AG04449 (cell line): ENCODE measurements at places on chromosomes 7 and 10.

DNA sequence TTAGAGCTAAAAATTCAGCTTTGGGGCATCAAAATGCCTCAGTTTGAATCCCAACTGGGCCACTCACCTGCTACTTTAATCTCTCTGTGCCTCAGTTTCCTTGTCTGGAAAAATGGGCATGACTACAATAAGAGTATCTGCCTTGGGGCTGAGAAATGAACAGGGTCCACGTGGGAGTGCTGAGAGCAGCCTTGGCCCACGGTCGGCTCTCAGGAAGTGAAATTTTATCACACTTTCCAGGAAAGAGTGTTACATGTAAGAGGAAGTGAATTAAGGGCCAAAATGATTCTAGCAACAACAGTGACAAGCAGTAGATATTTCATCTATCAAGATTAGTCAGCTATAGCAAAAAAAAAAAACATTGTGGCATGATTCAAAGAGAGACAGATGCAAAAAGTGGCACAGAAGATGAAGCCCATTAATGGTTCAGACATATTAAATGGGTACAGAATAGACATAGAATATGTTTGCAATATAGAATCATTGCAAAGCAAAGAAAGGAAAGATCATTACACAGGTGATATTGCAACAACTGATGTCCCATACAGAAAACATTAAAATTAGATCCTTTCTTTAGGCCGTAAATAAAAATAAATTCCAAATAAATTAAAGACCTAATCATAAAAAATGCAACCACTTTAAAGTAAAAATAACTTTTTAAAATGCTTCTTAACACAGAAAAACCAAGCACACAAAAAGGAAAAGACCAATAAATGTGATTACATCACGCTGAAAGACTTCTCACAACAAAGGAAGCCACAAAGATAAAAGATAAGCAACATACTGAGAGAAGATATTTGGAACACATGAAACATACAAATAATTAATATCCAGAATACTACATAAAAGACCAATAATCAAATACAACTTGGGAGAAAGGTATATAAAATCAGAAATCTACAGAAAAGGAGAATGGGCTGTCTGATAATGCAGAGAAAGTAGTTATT is 4.3 kb downstream of the TMEM273 start:
- no peak for DNase-seq

DNA sequence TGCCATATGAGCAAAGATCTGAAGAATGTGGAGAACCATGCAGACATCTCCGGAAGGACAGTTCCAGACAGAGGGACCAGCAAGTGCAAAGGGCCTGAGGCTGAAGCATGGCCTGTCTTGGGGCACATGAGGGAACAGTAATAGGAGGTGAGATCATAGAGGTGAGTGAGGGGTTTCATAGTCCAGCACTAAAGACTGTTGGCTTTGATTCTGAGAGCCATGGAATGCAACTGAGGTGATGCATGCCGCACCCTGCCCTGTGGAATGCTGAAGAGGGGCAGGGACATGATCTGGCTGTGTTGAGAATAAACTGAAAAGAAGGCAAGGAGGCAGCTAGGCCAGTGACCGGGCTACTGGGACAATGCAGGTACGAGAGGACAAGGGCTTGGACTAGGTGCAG is 253.1 kb upstream of the KLF14 start:
- no peak for DNase-seq

DNA sequence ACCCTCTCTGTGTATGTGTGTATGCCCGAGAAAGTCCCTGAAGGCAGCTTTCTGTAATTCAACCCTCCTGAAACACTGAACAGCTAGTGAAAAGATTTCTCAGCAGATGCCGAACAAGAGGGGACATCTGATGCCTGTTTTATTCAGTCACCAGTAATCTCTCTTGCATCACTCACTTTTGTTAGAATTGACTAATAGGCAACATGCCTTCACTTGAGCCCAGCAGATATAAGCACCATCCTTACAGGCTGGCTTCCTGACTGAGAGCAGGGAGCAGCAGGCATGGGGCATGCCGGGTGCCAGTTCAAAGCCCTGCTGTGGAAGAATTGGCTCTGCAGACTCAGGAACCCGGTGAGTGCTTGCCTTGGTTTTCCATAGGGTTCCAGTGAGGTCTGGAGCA is at the start of gene ABCA13:
Gene ABCA13 (plus strand): TSS at position 257 of the 400 bp plus-strand sequence. CDS start 26 bp downstream, at position 283.
- no peak for DNase-seq

GRCh38 chr10:128306966-128307365 is 180.7 kb upstream of the MKI67 start:
- DNase-seq = no peak

GRCh38 chr7:21550076-21550475 is 7.2 kb downstream of the DNAH11 start:
- no peak for DNase-seq

- no peak for DNase-seq
These were observed 24.5 kb upstream of the MSRB2 start for GRCh38 chr10:23070913-23071218.

DNA sequence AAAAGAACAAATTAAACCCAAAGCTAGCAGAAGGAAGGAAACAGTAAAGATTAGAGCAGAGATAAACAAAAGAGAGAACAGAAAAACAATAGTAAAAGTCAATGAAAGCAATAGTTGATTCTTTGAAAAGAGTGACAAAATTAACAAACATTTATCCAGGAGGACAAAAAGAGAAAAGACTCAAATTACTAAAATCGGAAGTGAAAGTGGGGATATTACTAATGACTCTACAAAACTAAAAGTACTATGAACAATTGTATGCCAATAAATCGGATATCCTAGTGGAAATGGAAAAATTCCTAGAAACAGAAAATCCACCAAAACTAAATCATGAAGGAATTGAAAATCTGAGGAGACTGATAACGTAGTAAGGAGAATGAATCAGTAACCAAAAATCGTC is 96.3 kb downstream of the SNX13 start:
- DNase-seq = no peak

DNA sequence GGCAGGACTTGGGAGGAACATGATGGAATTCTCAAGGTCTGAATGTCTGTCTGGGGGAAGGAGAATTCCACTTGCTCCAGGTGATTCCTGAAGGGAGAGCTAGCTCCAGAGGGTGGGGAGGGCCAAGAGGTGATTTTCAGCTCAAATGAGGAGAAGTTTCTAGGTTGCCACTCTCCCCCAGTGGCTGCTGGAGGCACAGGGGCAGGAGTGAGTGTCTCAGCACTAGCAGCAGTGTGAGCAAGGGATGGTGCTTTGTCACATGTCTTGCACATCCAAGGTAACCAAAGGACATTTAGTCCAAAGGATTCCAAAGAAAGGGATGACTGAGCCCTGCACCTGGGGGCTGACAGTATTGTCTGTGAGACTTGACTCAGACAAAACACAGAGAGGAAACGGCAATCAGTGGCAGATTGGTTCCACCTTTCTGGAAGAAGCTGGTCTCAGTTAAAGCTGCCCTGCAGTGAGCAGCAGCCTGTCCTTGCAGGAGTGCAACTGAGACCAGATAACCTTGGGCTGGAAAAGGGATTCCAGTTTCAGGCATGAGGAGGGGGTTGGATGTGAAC is 51.2 kb upstream of the PCBD1 start:
- DNase-seq = no peak

DNA sequence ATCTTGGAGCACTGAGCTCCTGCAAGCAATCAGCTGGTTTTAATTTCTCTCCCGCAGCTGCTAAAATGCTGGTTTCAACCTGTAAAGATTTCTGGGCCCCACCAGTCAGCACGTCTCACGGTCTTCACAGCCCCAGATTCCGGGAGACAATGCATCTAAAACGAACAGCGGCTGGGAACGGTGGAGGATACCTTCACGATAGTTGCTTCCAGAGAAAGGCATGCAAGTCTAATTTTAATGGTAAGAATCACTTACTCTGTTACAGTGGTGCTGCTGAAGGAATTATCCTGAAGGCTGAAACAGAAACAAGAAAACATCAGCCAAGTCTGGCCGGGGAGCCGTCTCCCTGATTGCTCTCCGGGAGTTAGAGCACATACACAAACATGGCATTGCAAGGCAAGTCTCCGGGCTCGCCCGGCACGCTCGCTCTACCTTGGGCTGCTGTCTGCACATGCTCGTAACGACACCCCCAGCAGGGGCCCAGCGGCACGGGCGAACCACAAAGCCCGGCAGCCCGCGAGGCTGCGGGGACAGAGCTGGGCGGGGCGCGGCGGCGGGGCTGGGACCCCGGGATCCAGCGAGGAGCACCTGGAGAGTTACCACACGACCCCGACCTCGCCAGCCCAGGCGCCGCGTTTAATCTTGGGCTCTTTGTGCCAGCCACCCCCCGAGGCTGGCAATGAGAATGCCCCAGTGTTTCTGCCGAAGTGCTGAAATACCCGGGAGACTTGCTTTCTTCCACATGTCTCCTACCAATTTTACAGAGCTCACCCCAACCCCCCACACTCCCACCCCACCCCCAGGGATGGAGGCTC is at the start of gene FAM13C:
Gene FAM13C (minus strand): TSS at position 406 of the 815 bp plus-strand sequence. CDS start 89 bp downstream, at position 317.
- DNase-seq = no peak

GRCh38 chr10:62937674-62938073 is 121.5 kb upstream of the EGR2 start:
- DNase-seq = no peak

- DNase-seq = no peak
These were observed 1098.0 kb upstream of the C7orf33 start for GRCh38 chr7:147492606-147493005.

DNA sequence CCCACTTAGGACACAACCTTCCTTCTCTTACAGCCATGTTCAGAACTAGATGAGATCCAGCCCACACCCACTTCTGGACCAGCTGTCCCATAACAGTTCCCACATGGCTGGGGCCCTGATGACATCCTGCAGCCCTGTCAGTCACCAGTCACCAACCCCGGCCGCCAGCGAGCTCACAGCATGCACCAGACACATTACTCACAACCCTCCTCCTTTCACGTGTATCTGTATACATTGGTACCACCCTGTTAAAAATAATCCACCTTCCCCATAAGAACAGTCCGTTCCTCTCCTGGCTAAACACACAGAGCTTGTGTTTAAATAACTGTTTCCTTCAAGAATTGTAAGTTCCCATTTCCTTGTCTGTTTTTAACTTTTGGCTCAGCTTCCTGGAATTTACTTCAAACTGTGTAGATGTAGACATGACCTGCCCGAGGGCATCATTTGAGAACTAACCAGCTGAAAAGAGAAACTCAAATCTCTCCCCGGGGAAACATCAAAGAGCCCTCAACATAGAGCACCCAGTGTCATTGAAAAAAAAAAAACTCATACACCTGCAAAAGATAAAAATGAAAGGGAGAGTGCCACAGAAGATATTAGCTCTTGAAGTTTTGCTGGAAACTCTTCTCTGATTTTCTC is 26.0 kb upstream of the PRLHR start:
- DNase-seq = no peak

- DNase-seq = no peak
These were observed 31.7 kb downstream of the PAPOLB start for GRCh38 chr7:4830176-4830575.

- no peak for DNase-seq
These were observed 45.5 kb upstream of the CALCR start for GRCh38 chr7:93620057-93620456.

- DNase-seq = no peak
These were observed 123.9 kb downstream of the KMT2E start for GRCh38 chr7:105137898-105138297.

DNA sequence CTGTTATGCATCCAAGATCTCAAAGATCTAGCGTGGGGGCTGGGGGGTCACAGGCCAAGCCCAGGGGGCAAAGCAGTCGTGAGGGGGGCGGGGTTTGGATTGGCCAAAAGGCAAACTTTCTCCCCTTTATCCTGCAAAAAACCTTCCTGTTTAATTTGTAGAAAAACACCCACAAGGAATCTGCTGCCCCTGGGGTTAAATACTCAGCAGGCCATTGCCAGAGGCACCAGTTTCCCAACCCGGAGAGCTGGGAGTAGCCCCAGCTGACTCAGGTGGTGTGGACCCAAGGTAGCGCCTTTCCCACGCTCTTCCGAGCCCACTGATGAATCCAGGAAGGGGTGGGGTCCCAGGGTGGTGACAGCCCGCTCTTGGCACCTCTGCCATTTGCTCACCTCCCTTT is 21.4 kb downstream of the KCP start:
- DNase-seq = no peak

DNA sequence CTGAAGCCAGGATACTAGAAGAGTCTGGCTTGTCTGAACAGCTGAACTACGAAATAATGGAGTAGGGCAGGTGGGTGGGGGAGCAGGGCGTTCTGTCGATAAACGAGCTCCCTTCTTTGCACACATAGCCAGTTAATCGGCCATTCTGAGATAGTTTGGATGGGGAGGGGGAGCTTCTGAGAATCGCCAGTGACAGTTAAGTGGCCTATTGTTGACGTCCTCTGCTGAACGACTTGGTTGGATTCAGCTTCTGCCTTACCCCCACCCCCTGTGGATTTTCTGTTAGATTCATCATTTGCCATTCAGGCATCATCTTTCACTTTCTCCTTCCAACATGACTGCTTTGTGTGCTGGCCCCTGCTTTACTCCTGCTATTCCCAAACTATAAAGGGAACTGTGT is 520 bp downstream of the CPA5 start:
- DNase-seq = no peak

- DNase-seq = no peak
These were observed 170.4 kb downstream of the WNT2 start for GRCh38 chr7:117152213-117153007.

DNA sequence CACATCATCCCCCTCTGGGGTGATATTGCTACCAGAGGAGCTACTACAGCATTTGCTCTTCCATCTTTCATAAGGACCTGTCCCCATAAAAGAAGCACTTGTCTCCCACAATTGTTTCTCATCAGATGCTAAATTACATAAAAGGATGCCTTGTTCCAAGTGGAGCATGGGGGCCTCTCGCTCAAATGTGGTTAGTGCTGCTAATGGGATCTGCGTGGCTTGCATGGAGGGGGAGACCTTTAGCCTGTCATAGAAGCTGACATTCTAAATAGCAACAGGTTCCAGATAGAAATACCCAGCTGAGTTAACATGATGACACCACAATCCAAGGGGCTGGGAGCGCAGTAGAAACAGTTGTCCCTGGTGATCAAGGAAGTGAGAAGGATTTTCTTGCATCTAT is 257.9 kb downstream of the SFMBT2 start:
- DNase-seq = no peak

- no peak for DNase-seq
These were observed 94.4 kb downstream of the STRA8 start for GRCh38 chr7:135328053-135328452.

- DNase-seq = no peak
These were observed 19.0 kb upstream of the TRIM56 start for GRCh38 chr7:101066141-101066832.

GRCh38 chr10:49218480-49218879 is 30.3 kb upstream of the TMEM273 start:
- DNase-seq = no peak

GRCh38 chr7:151677581-151678226 is 158.0 kb upstream of the RHEB start:
- DNase-seq = no peak
